Fibroblast of villous mesenchyme (primary cell): ENCODE measurements at places on chromosomes 4 and X. TPM values are rescaled to one million over a fixed set of nuclear protein-coding genes. Genes with fewer than 3 reads are reported as not detected.

GRCh38 chr4:3073158-3074077, 920 bp downstream of the HTT-AS start:
- no peak for DNase-seq

The MXRA5 gene
- total RNA-seq = 20.7 and 45.4 TPM in 2 replicates

- DNase-seq = no peak
These were observed 151.6 kb upstream of the TAPT1 start for GRCh38 chr4:16377887-16378286.

- DNase-seq = no peak
These were observed 35.9 kb upstream of the RELL1 start for GRCh38 chr4:37721995-37722638.

DNA sequence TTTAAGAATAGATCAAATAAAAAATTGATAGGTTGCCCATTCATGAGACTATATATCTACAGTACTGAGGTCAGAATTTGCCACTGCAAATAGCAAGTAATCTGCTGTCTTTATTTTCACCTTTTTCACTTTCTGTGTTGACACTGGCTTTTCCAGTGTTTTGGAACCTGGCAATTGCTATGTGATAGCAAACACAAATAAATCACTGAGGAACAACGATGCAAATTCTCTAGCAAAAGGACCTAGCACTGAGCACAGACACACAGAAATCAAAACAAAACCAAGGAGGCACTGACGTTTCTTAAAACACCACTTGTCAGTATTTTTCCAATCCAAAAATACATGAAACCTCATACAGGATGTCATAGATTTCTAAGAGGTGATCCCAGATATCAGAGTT, 210.7 kb downstream of the DHX15 start:
- DNase-seq = no peak

GRCh38 chrX:130110379-130111219, at the start of gene ELF4:
ELF4 (minus strand) TSS chrX:130110497; CDS start chrX:130081330, 29,167 bp downstream.
- DNase-seq = peak; percentile 61

- peak; percentile 36 for DNase-seq
These were observed 128.8 kb upstream of the GPC4 start for GRCh38 chrX:133544115-133544514.
